Kidney epithelial cell (primary cell): ENCODE measurements at places on chromosomes 13 and 19. TPM values are rescaled to one million over a fixed set of nuclear protein-coding genes. Genes with fewer than 3 reads are reported as not detected.

B3GNT8 gene
- total RNA-seq, result 1.2 and 2.7 TPM in 2 replicates

CYP2F1 gene
- not detected in 2 replicates for total RNA-seq

CNMD gene
- 0.46 and 1.4 TPM in 2 replicates for total RNA-seq

FFAR2 gene
- not detected in 2 replicates for total RNA-seq

IGFL3 gene
- total RNA-seq, result not detected in 2 replicates

- no peak for DNase-seq
These were observed 416.3 kb downstream of the LIG4 start for GRCh38 chr13:107799001-107799400.

DNA sequence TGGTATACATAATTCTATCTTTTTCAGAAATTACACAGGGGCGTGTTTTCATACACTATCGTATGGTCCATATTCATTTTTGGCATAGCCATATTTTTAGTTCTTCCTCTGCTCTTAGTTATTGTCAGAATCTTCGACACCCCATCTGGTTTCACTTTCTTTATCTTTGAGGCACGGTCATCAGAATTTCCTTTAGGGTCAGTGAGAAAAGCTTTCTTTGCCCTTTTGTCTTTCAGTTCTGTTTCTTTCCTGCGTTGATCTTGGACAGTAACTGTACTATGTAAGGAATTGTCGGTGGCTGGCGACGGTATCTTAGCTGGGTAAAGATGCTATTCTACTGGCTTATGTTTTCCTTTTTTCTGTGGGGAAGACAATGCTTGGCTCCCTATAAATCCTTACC lies 10.6 kb upstream of the KIR2DL4 start:
- DNase-seq, result no peak

- DNase-seq, result no peak
These were observed 749 bp downstream of the GDF15 start for GRCh38 chr19:18386543-18387271.

DNA sequence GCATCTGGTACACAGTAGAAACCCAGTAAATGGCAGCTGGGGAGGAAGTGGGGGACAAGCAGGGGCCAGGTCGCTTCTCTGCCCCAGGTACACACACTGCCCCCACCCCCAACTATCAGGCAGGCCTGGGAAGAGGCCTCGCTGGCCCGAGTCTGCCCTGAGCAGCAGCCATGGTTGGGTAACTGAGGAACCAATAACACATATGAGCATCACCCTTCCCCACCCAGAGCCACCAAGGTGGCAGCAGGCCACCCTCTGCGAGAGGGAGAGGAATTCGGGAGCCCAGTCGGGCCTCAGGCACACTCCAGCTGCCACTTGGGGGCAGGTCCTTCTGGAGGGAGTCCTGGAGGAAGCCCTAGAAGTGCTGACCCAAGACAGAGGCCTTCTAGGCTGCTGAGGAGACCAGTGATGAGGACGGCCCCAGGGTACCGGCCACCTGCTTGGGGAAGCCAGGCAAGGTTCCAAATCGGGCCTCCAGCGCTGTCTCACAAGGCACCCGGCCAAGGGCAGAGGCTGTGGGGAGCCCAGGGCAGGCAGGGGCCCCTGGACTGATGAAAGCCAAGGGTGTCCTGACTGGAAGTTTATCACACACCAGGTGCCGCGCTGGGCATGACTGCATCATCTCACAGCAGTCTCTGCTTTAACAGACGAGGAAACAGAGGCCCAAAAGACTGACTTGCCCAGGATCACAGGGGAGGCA lies 14.0 kb upstream of the KPTN start:
- DNase-seq, result no peak

- no peak for DNase-seq
These were observed 1.3 kb downstream of the RFX2 start for GRCh38 chr19:6108721-6109633.

DNA sequence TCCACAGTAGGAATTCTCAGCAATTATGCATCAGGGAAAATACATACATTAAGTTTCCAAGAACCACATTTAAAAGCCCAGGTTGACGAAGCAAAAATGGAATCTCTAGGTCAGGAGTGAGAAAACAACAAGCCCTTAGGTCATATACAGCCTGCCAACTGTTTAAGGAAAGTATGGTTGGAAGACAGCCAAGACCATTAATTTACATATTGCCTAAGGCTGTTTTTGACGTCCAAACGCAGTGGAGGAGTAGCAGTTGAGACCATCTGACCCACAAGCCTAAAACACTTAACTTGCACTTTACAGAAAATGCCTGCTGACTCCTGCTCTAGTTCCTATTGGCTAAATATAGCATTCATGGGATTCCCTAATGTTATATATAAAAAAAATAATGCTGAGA lies 299.0 kb downstream of the ITGBL1 start:
- no peak for DNase-seq

GRCh38 chr13:74301258-74301935 lies 167.2 kb upstream of the KLF12 start:
- DNase-seq, result no peak
